Tibial artery (tissue), 4 donors: ENCODE measurements at places on chromosomes 1 and 21.

DNA sequence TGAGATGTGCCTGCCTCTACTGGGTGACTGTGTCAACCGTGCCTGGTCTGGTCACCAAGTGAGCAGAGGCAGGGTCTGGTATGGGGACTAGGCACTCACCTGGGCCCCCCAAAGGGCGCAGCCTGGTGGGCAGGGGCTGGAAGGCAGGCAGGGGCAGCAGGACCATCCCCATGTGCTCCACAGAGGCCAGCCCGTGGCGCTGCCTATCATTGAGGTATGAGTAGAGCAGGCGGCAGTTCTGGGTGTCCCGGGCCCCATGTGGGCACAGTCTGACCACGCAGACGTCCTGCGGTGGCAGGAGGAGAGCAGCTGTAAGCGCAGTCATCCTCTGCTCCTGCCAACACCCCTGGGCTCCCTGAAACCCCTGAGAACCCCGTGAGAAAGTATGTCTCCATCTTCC, 23.7 kb downstream of the SPOCD1 start:
- no peak for DNase-seq

GRCh38 chr1:228371741-228372182, 34.9 kb downstream of the TRIM11 start:
- no peak for DNase-seq

GRCh38 chr1:74690909-74691308, 17.3 kb upstream of the ERICH3 start:
- no peak for DNase-seq

GRCh38 chr1:80258659-80259058, 1252.1 kb upstream of the ADGRL4 start:
- DNase-seq, result no peak

GRCh38 chr1:9615316-9616063, 26.8 kb downstream of the TMEM201 start:
- no peak for DNase-seq

DNA sequence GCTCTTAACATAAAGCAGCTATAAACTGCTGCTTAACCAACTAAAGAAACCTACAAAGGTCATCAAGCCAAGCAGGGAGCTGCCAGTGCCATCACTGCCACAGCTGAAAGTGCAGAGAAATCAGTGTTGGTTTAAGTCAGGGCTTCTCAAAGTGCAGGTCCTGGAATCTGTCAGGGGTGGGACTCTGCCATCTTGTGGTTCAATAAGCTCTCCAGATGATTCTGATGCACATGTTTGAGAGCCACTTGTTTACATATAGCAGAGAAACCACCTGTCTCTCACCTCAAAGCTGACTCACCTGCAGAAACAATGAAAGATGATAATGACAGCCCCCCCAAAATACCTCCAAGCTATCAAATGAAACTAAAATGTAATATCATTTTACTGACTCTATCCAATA, 49.3 kb downstream of the SH3GLB1 start:
- DNase-seq, result no peak

DNA sequence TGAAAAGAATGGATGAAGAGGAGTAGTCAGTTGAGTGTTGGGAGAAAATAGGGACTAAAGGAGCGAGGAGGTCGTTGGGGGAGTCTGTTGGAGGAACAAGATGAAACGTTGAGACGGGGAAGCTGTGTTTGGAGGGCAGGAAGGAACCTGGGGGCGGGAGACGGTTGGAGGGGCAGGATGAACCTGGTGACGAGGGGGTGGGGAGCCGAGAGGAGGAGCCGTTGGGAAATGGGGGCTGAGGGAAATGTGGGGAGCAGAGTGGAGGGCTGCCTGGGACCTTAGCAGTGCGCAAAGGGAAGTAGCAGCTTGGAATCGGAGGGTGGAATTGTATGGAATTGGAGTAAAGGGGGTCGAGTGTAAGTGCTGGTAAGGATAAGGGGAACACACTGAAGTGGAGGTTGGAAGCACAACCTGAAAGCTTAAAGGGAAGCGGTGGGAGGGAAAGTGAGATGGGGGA, 630 bp downstream of the MTF2 start:
- DNase-seq, result peak; percentile 66

GRCh38 chr21:30033441-30033840, 93.6 kb upstream of the GRIK1 start:
- DNase-seq, result no peak
